KBM-7 (cell line): ENCODE measurements at places on chromosomes 4 and X.

DNA sequence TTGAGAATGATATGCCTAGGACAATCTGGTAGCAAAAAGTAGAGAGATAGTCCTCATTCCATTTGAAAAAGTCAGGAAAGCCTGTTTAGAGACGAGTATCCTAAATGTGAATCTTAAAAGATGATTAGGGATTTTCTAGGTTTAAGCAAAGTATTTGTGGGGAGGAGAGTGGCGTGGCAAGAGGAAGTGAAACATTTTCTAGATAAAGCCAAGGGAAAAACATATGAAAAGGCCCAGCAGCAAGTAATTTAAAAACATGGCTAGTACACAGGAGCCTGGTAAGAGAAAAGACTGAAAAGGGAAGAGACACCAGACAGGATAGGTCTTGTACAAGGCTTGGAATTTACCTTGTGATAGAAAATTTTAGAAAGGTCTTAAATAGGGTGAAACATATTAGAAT lies 45.9 kb downstream of the CORIN start:
- DNase-seq = no peak

- no peak for DNase-seq
These were observed 33.8 kb downstream of the THOC2 start for GRCh38 chrX:123698979-123699520.

GRCh38 chrX:126064901-126065541 lies 101.1 kb downstream of the DCAF12L2 start:
- no peak for DNase-seq

DNA sequence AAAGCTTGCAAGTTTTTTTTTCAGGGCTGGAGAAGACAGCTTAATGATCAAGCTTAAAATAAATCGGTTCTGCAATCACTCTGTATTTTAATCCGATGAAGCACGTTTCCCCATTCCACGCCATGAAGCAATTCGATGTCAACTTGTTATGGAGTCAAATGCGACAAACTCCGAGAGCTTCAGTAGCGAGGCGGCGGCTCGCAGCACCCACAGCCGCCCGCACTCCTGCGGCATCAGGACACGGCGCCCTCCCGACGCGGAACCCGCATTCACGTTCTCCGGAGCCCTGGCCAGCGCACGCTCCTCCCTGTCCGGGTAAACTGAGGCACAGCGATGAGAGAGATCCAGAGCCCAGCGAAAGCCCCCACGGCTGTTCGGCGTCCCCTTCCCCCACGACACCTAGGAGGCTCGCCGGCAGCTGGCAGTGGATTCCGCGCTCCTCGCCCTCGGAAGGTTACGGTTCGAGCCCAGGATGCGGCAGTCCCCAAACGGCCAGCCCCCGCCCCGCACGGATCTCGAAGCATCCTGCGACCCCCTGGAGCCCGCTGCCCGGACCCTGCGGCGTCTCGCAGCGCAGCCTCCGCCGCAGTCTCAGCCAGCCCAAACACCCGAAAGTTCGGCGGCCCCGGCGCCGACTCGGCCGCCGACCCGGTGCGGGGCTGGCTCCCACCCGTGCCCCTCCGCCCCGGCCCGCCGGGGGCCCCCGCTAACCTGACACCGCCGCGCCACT lies 507 bp downstream of the MFAP3L start:
- DNase-seq = no peak

GRCh38 chr4:145271194-145271593 lies 90.8 kb upstream of the OTUD4 start:
- no peak for DNase-seq

DNA sequence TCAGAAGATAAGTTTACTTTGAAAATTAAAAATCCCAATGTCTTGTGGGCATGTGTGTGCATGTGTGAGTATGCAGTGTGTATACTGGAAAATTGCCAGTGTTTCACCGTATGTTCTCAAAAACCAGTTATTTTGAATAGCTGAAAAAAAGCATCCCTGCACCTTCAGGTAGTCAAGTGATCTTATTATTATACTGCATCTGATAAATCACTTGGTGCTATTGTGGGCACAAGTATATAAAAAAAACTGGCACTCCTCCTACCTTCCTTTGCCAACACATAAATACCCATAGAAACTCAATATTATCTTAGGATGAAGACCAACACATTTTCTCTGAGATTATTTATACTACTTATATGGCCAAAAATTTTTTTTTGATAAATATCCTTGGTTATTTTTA lies 91.5 kb upstream of the MAP9 start:
- no peak for DNase-seq

DNA sequence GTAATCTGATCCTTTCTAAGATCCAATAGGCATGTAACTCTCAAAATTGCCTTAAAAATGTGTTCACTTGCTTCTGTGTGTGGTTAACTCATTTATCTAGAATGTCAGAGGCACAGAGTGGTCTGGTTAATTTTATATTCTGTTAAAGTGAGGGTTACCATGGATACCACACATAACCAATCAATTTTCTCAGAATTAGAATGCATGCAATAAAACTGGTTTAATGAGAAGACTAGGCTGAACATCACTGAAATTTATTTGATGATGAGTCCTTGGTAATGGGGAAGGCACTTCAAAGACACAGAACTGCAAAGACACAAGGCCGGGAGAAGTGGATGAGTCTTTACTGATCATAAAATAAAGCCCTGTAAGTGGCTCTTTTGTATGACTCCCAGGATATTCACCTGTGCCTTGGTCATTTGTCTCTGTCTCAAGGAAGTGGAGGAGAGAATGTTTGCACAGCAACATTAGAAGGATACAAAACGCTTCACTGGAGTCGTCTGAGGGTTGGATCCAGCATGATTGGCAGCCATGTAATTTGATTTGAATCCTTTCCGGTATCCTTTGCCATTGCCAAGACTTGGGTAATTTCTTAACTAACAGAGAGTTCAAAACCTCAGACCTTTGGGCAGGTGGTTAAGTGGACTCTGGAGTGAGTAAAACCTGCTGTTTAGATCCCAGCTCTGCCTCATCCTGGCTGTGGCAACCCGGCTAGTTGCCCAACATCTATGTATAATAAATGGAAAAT lies 94.0 kb upstream of the RBPJ start:
- no peak for DNase-seq
